ENCODE measurements at places on chromosomes 4 and X.

- DNase-seq: no peak
These were observed 2.4 kb downstream of the TCEAL1 start for GRCh38 chrX:103631145-103631544.

- peak; percentile 50 for DNase-seq
These were observed 24.1 kb upstream of the PBDC1 start for GRCh38 chrX:76148753-76149152.

DNA sequence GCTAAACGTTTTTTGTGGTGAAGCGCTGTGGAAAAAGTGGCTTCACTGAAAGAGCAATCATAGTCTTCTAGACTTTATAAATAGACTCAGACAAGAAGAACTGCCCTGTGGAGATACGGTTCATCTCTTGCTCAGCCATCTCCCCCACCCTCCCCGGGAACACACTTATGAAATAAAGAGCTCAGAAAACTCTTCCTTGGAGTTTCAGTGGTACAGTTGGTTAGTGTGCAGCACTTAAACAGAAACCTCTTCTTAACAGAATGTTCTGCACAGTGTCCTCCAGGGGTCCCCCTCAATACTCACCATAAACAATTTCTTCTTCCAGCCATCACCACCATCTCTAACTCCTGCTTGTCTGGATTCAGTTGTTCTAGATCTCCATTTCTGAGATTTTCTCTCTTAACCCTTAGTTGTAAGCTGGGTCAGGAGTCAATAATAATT lies 313.0 kb downstream of the ARHGAP10 start:
- DNase-seq: peak; percentile 64

- DNase-seq: no peak
These were observed 4.9 kb upstream of the NAA11 start for GRCh38 chr4:79330720-79331119.

- DNase-seq: no peak
These were observed 111.6 kb downstream of the MAGEE2 start for GRCh38 chrX:75673468-75673867.

DNA sequence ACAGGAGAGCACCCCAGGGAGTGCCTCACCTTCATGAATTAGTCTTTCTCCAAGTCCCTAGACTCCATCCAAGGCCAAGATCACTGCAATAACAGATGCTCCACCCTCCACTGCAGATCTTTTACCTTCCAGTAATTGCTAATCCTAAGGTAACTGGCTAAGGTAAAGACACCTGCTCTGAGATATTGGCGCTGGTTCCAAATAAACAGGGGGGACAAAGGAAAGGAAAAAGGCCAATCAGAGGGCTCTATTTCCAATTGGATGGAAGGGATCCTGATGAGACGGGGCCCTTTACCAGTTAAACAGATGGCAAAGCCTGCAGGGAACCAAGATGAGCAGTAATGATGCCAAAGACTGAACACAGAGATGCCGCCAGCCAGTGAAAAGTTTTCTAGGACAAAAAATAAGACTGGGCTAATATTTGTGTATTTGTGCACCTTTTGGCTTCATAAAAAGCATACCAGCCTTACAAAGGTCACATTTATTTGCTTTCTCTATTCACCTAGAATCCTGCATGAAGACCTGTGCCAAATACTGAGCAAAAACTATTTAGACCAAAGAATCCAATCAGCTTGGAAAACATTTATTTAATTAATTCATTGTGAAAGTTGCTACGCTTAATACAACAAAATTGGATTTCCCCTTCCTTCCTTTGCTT lies 148.5 kb downstream of the PPP3CA start:
- no peak for DNase-seq

GRCh38 chrX:42497356-42497755 lies 280.6 kb downstream of the PPP1R2C start:
- no peak for DNase-seq

GRCh38 chrX:69133921-69134542 lies 31.2 kb downstream of the PJA1 start:
- DNase-seq: peak; percentile 84

DNA sequence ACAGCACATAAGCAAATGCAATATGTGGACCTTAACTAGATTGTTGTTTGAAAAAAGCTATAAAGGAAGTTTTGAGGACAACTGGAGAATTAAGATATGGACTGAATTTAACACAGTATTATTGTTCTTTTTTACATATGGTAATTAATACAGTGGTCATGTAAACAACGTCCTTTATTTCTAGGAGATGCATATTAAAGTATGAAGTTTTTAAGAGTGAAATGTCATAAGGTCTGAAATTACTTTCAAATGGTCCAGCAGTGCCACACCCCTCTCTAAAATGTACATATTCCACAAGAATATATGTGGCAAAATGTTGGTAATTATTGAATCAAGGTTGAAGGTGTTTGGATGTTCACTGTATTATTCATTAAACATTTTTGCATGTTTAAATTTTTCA lies 40.9 kb downstream of the WDFY3 start:
- no peak for DNase-seq

GRCh38 chr4:43567644-43568043 lies 675.1 kb downstream of the GRXCR1 start:
- no peak for DNase-seq

- DNase-seq: peak; percentile 96
These were observed 41.2 kb downstream of the SH3RF1 start for GRCh38 chr4:169229571-169230028.

DNA sequence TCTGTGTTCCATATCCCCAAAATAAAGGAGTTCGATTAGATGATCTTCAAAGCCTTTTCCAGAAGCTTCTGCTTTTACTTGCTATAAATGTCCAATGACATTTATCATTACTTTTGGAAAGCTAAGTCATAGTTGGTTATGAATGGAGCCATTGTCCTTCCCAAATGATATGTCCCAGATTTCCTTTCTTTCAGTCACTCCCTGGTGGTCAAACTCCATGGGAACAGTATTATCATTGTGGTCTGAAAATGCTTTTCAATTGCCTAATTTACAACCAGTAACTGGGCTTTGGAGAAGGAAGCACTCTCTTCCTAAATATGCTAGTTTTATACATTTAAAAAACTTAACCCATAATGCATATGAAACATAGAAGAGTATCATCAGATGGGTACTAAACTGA lies 571.5 kb upstream of the AMOT start:
- DNase-seq: no peak

GRCh38 chr4:158527516-158527915 lies 5.8 kb downstream of the RXFP1 start:
- DNase-seq: no peak

DNA sequence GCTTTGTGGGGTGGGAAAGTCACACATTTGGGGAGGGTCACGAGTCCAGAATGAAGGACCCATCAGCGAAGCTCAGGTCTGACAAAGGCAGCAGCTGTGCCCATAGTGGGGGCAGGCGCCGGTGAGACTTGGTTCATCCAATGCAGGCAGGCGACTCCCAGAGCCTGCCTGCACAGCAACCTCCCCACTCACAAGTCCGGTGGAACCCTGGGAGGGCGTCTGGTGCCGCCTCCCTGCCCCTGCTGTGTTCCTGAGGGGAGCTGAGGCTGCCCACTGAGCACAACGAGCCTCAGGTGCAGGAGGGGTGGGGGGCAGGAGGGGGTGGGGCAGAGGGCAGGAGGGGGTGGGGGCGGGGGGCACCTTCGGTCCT lies 13.7 kb downstream of the LRPAP1 start:
- DNase-seq: no peak

DNA sequence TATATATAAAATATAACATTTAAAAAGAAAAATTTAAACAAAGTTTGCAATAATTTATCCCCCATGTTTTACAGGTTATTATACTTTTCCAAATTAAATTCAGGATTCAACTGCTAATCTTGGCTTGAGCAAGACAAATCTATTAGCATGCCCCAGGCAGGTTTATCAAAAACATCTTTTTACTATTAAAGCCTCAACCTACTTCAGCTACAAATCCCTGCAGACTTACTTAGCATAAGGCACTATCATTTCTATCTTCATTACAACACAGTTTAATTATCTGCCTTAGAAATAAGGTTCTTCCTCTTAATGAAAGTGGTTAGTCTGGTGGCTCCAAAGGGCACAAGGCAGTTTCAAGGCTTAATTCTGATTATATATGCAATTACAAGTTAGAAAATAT lies 477.6 kb downstream of the PACRGL start:
- no peak for DNase-seq

DNA sequence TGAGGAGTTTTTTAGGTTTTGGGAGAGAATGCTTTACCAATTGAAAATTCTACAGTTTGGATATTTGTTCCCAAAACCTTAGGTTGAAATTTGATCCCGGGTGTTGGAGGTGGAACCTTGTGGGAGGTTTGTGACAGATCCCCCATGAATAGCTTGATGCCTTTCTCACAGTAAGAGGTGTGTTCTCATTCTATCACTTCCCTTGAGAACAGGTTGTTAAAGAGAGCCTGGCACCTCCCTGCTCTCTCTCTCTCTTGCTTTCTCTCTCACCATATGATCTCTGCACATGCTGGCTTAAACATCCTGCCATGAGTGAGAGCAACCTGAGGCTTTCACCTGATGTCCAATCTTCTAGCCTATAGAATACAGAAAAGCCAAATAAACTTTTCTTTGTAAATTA lies 1475.5 kb upstream of the AGA start:
- DNase-seq: no peak

DNA sequence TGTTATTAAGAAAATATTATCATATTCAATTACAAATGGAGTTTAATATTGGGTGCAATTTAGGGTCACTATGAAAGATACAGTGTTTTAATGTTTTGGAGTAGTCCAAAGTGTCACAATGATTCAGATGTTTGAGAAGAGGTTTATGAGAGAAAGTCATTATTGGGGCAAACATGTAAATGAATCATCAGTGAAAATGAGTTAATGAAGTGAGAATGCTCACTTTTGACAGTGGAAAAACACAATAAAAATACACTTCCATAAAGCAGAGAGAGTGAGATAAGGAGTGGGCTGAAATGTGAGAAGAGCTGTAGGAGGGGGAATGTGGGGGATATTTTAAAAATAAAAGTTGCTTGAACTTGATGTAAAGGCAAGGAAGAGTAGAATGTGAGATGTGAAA lies 957.1 kb downstream of the PCDH18 start:
- DNase-seq: no peak

GRCh38 chr4:126338548-126338947 lies 1023.8 kb downstream of the FAT4 start:
- no peak for DNase-seq

DNA sequence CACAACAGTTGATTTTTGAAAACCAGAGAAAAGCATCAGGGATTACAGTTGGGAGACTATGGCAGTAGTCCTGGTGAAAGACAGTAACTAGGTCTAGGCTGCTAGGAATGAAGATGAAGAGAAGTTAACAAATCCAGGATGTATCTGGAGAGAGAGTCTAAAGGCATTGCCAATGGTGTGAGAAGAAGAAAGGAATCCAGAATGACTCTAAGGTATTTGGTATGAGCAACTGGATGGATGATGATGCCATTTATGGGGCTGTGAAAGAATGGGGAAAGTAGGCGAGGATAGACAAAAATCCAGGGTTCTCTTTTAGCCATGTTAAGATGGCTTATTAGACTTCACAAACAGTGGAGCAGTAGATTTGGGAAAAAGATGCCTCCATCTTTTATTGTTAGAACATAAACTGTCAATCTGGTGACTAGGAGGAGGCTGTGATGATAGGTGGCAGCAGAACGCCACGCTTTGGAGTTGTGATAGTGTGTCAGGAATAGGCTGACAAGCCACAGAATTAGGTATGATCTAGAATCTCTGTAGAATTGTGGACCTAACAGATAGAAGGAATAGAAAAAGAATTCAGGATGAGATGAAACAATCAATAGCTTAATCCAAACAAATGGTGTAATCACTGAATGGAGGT lies 27.3 kb upstream of the JADE1 start:
- no peak for DNase-seq

GRCh38 chr4:10460313-10461047 lies 3.3 kb upstream of the ZNF518B start:
- no peak for DNase-seq

DNA sequence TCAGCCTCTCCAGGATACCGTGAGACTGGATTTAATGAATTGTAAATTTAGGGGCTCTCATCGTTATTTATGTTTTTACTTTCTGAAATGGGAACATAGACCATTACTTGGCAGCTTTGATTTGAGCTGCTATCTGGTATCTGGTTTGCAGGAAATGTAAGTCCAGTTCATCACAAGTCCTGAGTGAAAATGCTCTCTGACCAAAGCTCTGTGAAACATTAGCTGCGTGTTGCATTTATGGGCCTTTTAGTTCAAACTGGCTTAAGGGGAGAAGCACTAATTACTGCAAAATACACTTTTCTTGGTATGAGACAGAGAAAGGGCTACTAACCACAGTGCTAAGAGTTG lies 420 bp downstream of the CC2D2A start:
- DNase-seq: peak; percentile 40

DNA sequence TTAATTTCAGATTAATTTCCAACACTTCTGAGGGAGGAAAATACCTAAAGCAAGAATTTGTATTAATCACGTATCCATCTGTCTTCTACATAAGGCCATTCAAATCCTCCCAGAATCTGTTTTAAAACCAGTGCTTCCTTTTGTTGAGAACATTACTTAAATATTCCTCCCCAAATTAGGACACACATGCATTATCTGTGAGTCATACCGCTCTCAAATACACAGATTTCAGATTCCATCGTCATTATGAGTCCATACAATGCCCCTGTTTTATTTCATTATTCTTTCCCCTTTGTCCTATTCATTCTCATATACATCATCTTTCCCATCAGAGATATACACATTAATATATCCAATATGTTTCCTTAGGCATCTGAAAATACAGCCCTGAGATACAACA lies 57.3 kb upstream of the PRSS12 start:
- DNase-seq: peak; percentile 64

GRCh38 chrX:144732588-144732987 lies 514.7 kb upstream of the SPANXN1 start:
- DNase-seq: no peak

DNA sequence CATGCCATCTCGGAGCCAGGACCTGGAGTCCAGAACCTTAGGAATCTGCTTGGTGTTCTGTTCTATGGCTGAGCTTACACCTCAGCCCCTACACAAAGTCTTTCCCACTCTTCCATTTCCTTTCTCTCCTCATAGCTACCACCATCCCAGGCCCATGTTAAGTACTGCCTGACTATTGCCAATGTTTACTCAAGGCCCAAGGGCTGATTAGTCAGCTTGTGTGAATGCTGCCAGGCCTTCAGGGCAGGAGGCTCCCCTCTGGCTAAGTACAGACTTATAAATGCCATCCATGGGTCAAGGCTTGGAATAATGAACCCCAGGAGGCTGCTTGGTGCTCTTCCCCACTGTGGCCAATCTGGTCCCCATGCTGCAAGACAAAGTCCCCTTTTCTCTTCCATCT lies 411.6 kb upstream of the MAGEB18 start:
- no peak for DNase-seq

DNA sequence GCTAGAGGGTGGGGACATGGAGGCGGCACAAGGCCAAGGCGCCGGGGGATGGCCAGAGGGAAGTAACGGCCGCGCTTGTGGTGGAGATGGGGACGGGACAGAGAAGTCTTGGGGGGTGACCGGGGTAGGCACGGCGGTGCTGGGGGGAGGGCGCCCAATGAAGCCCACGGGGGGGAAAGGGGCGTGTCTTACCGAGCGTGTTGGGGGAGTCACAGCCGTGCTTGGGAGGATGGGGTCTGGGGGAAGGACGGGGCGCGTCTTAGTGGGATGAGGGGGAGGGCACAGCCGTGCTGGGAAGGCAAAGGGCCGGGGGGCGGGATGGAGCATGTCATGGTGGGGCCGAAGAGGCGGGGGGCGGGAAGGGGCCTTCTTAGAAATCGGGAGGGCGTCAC lies 952 bp downstream of the ARSD start:
- DNase-seq: no peak

GRCh38 chrX:1242891-1243402 lies 25.7 kb upstream of the CSF2RA start:
- peak; percentile 9 for DNase-seq

- DNase-seq: no peak
These were observed 83.2 kb downstream of the SH3KBP1 start for GRCh38 chrX:19804151-19804550.

GRCh38 chr4:7186031-7186430 lies 6.3 kb upstream of the SORCS2 start:
- DNase-seq: no peak

Measured in choroid plexus epithelial cell (primary cell).